Activated CD8-positive, alpha-beta memory T cell treated with anti-CD3 and anti-CD28 coated beads for 48 hours (primary cell): ENCODE measurements at places on chromosomes 2 and 18.

DNA sequence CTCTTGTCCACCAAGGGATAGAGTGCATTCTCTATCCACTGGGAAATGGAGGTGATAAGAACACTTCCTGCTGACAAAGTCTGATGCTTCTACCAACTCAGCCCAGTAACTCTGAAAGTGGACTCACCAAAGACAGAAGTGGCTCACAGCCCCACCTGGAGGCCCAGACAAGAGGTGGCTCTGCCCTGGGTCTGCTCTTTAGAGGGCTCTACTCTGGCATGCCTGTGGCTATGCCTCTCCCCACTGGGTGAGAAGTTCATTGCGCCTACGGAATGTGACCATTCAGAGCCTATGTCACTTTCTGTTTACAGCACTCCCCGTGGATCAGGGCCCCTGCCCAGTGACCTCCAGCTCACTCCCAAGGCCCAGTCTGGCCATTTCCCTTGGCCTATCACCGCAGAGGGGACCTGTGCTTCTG is 13.5 kb upstream of the XDH start:
- no peak for DNase-seq

DNA sequence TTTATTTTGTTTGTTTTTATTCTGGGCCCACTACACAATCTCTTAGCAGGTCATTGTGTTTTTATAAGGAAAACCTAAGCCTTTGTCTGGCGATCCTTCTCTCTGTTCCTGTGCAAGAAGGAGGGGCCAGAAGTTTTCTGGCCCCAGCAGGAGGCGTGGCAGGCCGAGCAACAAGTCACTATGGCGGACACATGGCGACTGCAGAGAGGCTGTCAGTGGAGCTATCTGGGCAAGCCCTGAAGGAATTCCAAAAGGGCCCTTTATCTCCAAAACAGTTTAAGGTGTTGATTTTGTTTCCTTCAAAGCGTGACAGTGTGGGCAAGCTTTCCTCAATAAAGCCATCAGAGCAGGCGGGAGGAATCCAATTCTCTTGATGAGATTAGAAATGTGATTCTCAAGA is 118.8 kb upstream of the CTAGE1 start:
- DNase-seq: no peak

GRCh38 chr2:154844513-154844912 is 146.0 kb downstream of the KCNJ3 start:
- no peak for DNase-seq

- DNase-seq: no peak
Measured at GRCh38 chr2:224669449-224669848, 46.7 kb downstream of the CCDC195 start.

DNA sequence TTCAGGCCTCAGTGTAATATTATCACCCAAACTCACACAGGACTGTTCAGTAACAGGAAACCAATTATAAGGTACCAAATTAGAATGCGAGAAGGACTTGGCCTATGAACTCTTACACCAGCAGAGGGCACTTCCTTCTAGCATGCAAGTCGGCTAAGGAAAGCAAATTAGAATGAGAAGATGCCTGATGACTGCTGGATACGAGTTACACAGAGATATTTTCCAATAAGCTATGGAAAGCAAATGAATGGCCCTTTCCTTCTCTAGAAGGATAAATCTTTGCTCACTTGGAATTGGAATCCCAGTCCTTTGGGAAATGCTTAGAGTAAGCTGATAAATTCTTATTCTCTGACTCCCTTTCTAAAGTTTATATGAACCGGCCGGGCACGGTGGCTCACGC is 109.8 kb downstream of the AP1S3 start:
- DNase-seq: no peak
